ENCODE measurements at places on chromosomes 6 and 20.

GRCh38 chr6:81362246-81362645 lies 390.2 kb downstream of the TENT5A start:
- peak; percentile 91 for DNase-seq

DNA sequence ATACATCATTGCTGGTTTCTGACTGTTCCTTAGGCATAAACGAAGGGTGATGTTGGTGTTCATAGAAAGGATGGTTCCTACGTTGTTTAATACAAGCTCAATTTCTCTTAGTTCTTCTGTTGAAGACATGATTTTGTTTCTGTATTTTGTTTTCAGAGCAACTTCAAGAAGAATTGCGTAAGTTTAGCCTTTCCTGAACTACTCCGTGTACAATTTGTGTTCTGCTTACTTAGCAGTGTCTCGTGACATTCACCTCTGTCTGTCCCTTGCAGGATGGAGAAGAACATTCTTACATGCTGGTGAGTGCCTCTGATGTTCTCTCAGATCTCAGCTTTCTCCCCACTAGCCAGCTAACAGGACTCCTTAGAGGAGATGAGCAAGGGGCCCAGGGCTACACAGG lies 7.6 kb downstream of the BTN2A2 start:
- no peak for DNase-seq

GRCh38 chr6:137901454-137901853 lies 34.4 kb downstream of the TNFAIP3 start:
- DNase-seq = no peak

DNA sequence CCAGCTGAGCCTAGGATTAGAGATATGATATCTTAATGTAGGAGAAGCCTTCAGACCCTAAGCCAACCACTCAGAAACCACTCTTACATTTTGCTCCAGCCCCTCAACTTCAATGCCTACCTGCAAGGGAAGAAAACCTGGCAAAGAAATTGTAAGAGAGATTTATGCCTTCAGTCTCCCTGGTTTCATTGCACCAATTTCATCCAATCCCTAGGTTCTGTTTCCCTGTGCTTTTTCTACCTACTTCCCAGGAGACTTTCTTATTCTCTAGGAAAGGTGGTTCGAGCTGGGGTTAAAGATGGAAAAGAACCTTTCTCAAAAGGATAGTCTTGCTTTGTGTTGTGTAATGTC lies 1.1 kb upstream of the TCF21 start:
- no peak for DNase-seq

GRCh38 chr20:10648651-10649050 lies 25.1 kb downstream of the JAG1 start:
- DNase-seq = peak; percentile 96

DNA sequence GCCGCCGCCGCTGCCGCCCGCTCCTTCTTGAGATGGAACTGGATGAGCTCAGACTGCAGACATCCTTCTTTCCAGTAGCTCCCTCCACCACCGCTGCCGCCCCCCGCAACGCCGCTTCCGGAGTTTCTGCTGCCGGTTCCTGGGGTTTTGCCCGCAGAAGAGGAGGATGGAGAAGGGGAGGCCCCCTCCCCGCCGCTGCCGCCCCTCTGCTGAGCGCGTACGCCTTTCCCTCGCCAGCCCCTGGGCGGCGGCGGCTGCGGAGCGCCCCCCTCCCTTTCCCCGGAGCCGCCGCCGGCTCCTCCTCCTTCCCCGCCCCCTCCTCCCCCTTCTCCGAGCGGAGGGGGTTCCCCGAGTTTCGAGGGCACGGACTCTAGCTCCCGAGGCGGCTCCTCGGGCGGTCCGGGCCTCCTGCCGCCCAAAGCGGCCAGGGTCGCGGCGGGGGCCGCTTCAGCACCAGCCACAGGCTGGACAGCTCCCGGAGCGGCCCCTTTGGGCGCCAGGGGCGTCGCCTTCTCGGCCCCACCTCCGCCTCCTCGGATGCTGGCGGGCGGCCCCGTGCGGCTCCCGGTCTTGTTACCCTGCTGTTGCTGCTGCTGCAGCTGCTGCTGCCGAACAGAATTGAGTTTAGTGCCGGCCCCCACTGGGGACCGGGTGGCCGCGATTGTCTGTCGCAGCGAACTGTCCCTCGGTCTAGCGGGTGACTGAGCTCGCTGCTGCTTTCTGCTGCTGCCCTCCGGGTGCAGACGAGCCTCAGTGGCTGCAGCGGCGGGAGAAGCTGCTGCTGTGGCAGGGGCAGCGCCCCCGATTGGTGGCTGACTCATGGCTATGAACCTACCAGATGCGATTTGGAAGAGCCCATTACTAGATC lies 3.1 kb downstream of the MTCL3 start:
- DNase-seq = peak; percentile 74

- no peak for DNase-seq
These were observed 1143.9 kb upstream of the GJE1 start for GRCh38 chr6:140988780-140989179.

DNA sequence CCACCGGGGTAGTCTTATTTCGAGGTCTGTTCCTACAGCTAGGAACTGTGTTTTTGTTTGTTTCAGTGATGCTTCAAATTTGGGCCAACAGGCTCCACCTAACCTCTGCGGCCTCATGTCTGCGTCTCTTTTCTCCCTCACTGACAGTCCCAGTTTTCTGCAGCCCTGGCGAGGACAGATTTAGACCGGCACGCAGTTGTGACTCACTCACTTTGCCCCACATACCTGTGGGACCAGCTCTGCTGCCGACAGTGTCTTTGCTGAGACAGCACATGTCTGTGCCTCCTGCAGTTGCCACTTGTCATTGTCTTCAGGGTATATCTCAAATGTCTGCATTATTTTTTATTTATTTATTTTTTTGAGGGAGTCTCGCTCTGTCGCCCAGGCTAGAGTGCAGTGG lies 29.2 kb downstream of the OSBPL2 start:
- DNase-seq = no peak

GRCh38 chr6:107539409-107539808 lies 49.5 kb downstream of the SOBP start:
- DNase-seq = peak; percentile 60

DNA sequence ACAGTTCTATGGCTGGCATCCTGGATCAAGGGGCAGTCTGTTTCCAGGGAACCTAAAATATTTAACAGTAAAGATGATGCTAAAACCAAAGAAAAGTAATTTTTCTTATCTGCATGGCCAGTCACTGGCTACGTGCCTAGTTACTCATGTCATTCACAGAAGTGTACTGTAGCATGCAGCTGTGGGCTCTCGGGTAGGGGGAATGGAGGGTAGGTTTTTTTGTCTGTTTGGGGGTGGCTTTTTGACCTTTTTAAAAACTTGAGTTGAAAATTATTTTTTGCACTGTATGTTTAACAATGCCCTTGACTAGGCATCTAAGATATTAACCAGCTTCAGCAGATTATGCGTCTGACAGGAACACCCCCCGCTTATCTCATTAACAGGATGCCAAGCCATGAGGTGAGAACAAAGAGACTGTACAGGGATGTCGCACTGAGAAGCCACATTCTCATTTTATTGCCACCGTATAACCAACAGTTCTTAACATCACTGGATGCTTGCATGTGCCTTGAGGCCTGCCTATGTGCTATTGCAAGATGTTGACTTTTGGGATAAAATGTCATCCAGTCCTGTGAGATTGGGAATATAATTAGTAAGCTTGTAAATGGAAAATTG lies 30.3 kb upstream of the MAPK13 start:
- DNase-seq = no peak

DNA sequence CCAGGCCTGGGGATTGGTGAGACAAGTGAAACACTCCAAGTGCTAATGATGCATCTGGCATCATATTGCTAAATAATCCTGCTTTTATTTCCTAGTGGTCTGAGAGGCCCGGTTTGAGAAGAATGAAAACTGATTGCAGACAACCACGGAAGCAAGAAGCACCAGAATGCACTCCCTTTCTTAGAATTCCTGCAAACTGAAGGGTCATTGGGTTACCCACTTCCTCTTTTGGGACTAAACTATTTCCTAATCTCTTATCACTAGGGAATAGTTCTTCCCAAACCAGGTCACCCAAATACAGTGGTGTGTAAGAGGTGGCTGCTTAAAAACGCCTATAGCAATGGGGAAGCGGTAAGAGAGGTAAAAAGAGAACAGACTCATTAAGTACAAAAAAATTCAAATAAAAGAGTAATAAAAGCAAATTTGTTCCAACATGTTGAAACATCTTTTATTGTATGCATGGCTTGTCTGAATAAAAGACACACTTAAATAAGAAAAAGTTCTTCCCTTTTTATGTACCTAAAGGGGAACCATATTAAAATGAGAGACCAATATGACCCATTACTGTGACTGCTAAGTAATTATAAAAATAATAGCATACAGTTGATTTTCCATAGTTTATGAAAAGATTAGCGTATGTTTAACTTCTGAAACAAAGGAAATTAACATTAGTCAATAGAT lies 125.8 kb downstream of the MYB start:
- no peak for DNase-seq

DNA sequence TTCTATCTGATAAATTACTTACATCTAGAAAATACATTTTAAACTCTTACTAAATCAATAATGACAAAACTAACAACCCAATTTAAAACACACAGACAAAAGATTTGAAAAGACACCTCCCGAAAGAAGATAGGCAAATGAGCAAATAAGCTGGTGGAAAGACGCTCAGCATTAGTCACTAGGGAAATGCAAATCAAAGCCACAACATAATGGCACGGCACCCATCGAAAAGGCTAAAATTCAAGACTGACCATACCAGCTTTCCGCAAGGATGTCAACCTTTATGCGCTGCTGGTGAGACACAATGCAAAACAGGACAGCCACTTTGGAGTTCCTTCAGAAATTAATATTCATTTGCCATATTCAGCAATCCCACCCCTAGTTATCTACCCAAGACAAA lies 25.9 kb downstream of the TAF4 start:
- DNase-seq = no peak

GRCh38 chr20:41055679-41056078 lies 27.1 kb downstream of the TOP1 start:
- no peak for DNase-seq

GRCh38 chr6:156618600-156619205 lies 158.5 kb upstream of the ARID1B start:
- DNase-seq = peak; percentile 30

DNA sequence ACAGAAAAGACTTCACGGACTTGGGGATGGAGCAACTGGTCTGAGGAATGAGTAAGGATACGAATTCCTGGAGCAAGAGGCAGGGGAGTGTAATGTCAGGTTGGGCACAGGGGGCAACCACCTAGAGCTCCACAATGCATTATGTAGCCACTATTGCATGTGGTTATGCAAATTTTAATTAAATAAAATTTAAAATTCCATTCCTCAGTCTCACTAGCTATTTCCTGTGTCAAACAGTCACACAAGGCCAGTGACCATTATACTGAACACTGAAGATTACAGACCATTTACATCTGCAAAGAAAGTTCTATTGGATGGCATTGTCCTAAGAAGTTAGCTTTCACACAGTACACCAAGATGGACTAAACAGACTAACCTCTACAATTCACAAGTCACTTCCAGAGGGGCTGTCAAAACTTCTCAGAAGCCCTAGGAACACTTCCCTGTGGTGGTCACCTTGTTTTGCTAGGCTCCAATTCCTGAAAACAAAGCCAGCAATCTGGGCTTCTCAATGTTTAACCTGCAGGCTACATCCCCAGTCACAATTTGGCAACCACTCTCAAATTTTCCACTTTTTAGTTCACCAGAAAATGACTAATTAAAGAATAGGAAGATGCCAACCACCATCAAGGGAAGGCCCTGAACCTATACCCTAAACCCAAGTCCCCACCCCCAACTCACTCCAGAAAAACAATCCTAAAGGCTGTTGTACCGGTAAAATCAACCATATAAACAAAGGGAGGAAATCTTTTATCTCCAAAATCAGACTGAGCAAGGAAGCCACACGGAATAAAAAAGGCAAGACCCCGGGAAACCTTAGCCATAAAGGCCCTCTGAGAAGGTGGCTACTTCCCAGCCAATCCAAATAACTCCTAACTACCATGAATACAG lies 34.2 kb upstream of the C20orf203 start:
- DNase-seq = peak; percentile 65

DNA sequence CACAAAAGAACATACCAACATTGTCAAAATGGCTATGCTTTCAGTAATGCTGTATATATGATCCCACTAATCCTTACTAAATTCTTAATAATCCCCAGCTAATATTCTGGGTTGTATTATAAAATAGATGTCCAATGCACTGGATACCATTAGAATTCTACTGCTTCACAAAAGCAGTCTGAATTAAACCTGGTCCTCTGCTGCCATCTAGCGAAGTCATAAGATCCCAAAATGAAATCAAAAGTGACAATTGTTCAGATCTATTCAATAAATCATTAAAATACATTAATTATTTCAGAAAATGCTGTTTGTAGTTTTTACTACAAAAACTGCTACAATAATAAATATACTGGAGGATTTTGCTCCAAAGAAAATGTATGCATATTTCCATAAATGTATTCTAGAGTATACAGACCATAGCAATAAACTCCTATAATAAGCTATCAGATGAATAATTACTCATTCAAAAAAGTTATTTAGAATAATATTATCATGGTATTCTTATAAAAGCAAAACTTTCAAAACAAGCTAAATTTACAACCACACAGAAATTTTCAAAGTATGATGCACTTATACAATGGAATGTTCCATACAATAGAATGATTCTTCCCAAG lies 92.6 kb downstream of the RNGTT start:
- DNase-seq = peak; percentile 60

- DNase-seq = no peak
These were observed 554 bp upstream of the LAMA4 start for GRCh38 chr6:112254921-112255320.

- peak; percentile 96 for DNase-seq
These were observed 31.6 kb upstream of the CCN2 start for GRCh38 chr6:131982740-131983259.

DNA sequence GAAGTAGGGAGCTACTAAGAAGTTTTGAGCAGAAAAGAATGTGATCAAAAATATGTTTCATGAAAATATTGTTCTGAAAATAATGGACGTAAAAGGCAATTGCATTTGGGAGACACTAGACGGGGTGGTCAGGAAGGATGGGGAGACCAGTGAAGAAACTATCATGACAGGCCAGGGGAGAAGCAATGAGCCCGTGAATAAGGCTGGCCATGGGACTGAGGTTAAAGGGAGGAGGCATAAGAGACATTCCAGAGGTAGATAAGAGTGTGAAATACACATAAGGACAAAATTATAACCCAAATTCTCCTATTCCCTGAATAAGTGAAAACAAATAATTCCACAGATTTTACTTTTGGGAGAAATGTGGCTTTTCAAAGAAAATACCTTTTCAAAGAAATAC lies 51.7 kb downstream of the MARCKS start:
- DNase-seq = peak; percentile 9

- peak; percentile 26 for DNase-seq
These were observed 4.3 kb downstream of the TNNC2 start for GRCh38 chr20:45822857-45823256.

GRCh38 chr6:21171801-21172200 lies 421.8 kb upstream of the SOX4 start:
- no peak for DNase-seq

- no peak for DNase-seq
These were observed 106.7 kb downstream of the ADGRB3 start for GRCh38 chr6:68741501-68742386.

GRCh38 chr20:45487231-45487635 lies 17.7 kb downstream of the WFDC2 start:
- no peak for DNase-seq
